ENCODE measurements at places on chromosomes 1 and 21. TPM values are rescaled to one million over a fixed set of nuclear protein-coding genes. Genes with fewer than 3 reads are reported as not detected.

LAMC2 gene
- polyA plus RNA-seq, result 5.2 TPM

ZNF436 gene
- 0.31 TPM for polyA plus RNA-seq

MYOM3 gene
- 0.08 TPM for polyA plus RNA-seq

SLC44A3 gene
- 5.0 TPM for polyA plus RNA-seq

S100A7A gene
- polyA plus RNA-seq, result not detected

STXBP3 gene
- 3.5 TPM for polyA plus RNA-seq

IL20 gene
- polyA plus RNA-seq, result not detected

DNALI1 gene
- polyA plus RNA-seq, result 10.9 TPM

RNF207 gene
- polyA plus RNA-seq, result 15.9 TPM

TAS1R3 gene
- polyA plus RNA-seq, result 0.16 TPM

TMEM240 gene
- polyA plus RNA-seq, result 5.7 TPM

DCST2 gene
- polyA plus RNA-seq, result 1.7 TPM

PPIE gene
- 49.4 TPM for polyA plus RNA-seq

CELA3A gene
- polyA plus RNA-seq, result 0.09 TPM

CD164L2 gene
- 3.3 TPM for polyA plus RNA-seq

NTNG1 gene
- polyA plus RNA-seq, result 1.2 TPM

NFYC gene
- 124 TPM for polyA plus RNA-seq

NPHS2 gene
- not detected for polyA plus RNA-seq

All from H1 (cell line).